ENCODE measurements at places on chromosomes 12 and 14. TPM values are rescaled to one million over a fixed set of nuclear protein-coding genes. Genes with fewer than 3 reads are reported as not detected.

DNA sequence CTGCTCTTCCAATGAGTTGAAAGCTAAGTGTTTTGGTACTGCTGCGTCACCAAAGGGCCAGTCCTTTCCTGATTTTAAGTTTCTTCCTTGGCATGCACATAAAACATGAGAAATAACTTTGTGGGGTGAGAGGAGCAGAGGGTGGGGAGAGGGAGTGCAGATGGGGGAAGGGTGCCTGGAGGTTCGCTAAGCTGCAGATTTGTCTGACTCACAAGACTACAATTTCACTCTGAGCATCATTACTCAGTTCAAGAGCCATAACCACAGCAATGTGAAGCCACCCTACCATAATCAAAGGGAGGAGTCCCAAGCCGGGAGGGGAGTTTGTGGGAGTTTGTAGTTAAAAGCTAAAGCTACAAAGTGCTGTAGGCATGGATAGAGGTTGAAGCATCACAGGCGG lies 136.1 kb downstream of the ANO2 start:
- no peak overlapping the region for H3K27ac ChIP-seq
- no peak for DNase-seq
- no peaks in the 10 kb centered on the region for H3K36me3 ChIP-seq
- H3K27me3 ChIP-seq = peaks cover 21% of the 10 kb centered on the region

GRCh38 chr14:101035466-101036225 lies 132.1 kb upstream of the RTL1 start:
- no peak for DNase-seq
- no peak overlapping the region for H3K27ac ChIP-seq
- H3K27me3 ChIP-seq = peaks cover 87% of the 10 kb centered on the region
- H3K36me3 ChIP-seq = no peaks in the 10 kb centered on the region

Gene KRT2
- polyA plus RNA-seq = not detected

Gene GYS2
- polyA plus RNA-seq = not detected

DNA sequence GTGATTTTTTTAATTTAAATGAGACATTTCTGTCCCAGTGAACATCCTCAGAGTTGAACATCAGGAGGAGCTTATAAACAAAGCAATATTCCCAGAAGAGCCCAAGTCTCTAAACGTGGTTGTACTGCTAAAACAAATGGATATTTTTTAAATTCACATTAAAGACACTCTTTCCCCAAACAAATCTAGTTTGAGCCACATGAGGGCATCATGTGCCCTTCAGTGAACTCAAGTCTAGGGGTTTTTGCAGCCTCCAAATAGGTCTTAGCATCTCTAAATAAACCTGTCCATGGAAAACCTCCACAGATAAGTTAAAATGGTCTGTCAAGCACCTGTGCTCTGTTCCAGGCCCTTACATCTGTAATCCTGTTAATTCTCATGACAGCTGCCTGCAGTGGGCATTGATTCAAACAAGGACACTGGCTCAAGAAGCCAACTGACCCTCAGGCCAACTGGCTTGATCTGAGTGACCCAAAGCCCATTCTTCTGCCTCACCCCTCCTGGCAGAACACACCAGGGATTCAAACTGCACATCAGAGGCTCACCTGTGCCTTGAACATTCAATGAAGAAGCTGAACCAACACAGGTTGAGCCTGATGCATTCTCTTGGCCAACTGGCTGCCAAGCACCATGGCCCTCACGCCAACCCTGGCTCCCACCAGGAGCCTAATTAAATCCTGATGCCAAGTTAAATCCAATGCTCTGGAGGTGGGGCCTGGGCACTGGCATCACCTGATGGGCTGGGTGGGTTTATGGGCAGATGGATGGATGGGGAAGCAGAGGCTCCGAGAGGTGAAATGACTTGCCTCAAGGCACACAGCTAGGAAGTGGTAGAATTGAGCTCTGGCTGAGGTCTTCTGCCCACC lies 8.6 kb downstream of the ISCU start:
- no peak overlapping the region for H3K27ac ChIP-seq
- H3K27me3 ChIP-seq = no peaks in the 10 kb centered on the region
- DNase-seq = peak; percentile 12
- no peak overlapping the region for H3K4me3 ChIP-seq
- H3K4me1 ChIP-seq = no peaks in the 10 kb centered on the region

- peaks cover 25% of the 10 kb centered on the region for H3K36me3 ChIP-seq
- H3K27me3 ChIP-seq = no peaks in the 10 kb centered on the region
- no peak overlapping the region for H3K27ac ChIP-seq
- no peak overlapping the region for H3K4me3 ChIP-seq
Observed at GRCh38 chr12:23757541-23757962, 191.9 kb downstream of the SOX5 start.

- no peaks in the 10 kb centered on the region for H3K4me1 ChIP-seq
- H3K4me3 ChIP-seq = no peak overlapping the region
- H3K27me3 ChIP-seq = no peaks in the 10 kb centered on the region
- no peak overlapping the region for H3K27ac ChIP-seq
- H3K36me3 ChIP-seq = no peaks in the 10 kb centered on the region
Observed at GRCh38 chr14:68412505-68413465, 380.1 kb downstream of the ZFP36L1 start.

Gene FOXN3
- polyA plus RNA-seq = 70.2 TPM

Gene MTRFR
- 7.1 TPM for polyA plus RNA-seq

GRCh38 chr14:24913746-24914145 lies 136.2 kb downstream of the STXBP6 start:
- no peak overlapping the region for H3K4me3 ChIP-seq
- no peak for DNase-seq
- H3K27ac ChIP-seq = no peak overlapping the region
- H3K27me3 ChIP-seq = no peaks in the 10 kb centered on the region

Measured in HepG2 (cell line).